Panc1 (cell line): ENCODE measurements at places on chromosomes 13 and 19.

GRCh38 chr13:41639237-41639904, 182.0 kb downstream of the RGCC start:
- no peak for DNase-seq

DNA sequence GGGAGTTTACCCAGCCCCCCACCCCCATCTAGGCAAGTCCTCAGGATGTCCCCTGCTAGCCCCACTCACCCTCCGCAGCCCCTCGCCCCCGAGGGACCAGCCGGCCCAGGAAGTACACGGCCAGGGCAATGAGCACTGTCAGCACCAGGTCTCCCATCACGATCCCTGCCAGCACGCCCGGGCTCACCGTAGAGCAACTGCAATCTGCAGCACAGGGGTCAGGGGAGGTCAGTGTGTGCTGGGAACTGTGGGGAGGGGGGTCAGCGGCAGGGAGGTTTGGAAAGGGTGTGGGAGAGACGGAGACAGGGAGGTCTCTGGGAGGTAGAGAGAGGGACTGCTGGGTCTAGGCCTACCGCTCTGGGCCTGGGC, 734 bp downstream of the TYROBP start:
- no peak for DNase-seq

- DNase-seq = no peak
Observed at GRCh38 chr13:43522788-43523187, 264.0 kb downstream of the ENOX1 start.

DNA sequence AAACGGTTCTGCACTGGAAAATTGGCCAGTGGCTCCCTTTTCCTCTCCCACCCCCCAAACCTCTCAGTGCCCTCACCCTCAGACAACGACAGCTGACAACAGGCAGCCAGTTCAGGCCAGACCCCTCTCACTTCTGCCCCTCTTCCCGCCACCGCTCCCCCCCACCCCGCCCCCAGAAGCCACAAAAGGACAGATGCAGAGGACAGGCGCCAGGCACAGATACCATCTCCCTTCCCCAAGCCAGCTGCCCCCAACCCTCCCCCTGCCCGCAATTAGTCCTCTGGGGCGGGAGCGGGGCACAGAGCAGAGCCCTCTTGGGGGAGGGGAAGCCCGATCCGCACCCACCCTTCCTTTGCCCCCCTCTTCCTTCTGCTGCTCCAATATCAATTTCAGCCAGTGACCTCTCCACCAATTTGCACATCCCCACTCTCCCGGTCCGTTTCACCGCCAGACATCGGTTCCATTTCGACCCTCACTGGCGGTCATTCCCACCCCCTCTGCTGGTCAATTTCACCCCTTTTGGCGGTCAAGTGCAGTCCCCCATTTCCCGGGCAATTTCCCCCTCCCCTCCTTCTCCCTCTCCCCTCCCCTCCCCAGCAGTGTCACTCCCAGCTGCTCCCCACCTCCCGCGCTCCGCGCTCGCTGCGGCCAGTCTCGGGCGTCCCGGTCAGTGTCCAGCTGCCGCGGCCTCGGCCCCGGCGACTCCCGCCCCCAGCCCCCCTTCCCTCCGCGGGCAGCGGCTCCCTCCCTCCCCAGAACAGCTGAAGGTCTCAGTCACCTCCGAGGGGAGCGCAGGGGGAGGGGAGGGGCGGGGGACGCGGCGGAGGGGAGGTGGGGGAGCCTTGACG, at the start of gene SHD:
SHD (plus strand) TSS at position 848 of the 848 bp plus-strand sequence. CDS start 798 bp downstream, outside the sequence.
- DNase-seq = no peak

DNA sequence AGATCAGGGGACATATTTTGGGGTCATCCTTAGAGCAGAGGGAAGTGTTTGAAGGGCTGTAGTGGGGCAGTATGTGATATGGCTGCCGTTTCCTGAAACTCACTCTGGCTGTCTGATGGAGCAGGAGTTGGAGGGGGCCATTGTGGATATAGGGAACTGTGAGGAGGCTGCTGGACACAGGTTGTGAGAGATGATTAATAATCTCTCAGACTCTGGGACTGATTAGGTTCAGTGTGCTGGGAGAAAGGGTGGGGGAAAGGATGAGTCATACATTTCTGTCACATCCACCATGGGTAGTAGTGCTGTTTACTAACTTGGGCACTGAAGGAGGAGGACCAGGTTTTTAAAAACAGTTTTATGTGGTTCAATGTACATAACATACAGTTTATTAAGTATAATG, 4.8 kb downstream of the B3GLCT start:
- no peak for DNase-seq

DNA sequence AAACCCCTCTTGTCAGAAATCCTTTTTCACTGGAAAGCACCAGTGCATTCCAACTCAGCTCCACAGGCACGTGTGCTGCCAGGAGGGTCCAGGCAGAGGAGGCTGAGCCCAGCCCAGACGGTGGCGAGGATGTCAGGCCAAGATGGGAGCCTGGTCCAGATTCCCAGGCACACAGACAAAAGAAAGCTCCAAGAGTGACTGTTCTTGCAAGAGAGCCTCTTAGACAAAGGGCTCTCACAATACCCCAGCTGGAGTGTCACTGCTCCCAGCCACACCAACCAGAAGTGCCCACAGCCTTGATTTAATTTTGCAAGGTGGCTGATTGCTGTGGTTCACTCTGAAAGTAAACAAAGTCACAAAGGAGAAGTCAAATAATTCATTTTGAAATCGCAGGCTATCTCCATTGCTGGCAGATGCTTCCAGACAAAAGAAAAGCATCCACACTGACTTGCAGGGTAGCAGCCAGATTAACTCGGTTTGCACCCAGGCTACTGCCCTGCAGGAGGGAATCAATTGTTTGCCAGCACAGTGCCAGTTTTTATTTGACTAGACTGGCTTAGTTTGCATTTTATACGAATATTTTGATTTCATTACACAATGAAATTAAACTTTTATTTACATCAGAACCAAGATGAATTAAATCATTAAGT, 95.1 kb downstream of the RAB20 start:
- DNase-seq = no peak

DNA sequence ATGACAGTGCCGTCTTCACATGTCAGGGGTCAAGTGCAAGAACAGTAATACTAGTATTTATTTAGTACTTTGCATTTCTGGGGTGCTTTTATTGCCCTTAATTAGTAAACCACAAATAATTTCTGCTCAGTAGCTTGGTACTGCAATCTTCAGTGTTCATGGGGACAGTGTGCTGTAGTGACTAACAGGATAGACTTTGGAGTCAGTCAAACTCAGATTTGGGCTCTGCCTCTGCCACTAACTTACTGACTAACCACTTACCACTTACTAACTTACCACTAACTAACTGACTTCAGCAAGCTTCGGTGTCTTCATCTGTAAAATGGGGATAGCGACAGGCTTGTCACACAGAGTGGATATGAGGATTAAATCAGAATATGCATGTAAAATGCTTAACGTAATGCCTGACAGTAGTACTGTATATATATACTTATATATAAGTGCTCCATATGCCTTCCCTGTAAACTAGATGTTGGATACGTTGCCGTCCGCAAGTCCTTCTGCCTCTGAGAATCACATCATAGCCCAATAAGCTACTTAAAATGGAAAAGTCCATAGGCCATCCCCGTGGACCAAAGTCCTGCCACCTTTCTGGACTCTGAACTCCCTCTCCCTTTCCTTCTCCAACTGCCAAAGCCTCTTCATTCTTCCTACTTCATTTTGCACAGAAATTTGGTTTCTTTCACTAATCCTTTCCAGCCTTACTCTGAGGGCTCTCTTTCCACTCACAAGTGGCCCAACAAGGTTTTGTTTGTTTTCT, 158.1 kb downstream of the ZIC5 start:
- no peak for DNase-seq

DNA sequence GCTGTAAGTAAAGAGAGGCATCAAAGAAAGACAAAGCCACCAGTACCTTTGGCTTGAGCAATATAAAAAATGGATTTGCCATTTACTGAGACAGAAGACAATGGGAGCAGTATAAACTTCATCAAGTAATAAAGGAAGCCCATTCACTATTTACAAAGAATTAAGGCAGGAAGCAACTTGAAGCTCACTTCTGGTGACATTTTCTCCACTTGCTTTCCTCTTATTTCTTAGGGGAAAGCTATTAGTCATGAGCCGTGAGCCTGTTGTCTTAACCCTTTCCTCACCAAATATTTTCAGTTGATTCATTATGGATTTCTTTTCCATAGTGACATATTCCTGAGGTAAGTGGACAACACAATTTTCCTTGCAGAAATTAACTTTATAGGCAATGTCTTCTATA, 156.8 kb downstream of the DNAJC3 start:
- DNase-seq = no peak
